MCF 10A (cell line): ENCODE measurements at places on chromosomes 6 and 20. TPM values are rescaled to one million over a fixed set of nuclear protein-coding genes. Genes with fewer than 3 reads are reported as not detected.

DNA sequence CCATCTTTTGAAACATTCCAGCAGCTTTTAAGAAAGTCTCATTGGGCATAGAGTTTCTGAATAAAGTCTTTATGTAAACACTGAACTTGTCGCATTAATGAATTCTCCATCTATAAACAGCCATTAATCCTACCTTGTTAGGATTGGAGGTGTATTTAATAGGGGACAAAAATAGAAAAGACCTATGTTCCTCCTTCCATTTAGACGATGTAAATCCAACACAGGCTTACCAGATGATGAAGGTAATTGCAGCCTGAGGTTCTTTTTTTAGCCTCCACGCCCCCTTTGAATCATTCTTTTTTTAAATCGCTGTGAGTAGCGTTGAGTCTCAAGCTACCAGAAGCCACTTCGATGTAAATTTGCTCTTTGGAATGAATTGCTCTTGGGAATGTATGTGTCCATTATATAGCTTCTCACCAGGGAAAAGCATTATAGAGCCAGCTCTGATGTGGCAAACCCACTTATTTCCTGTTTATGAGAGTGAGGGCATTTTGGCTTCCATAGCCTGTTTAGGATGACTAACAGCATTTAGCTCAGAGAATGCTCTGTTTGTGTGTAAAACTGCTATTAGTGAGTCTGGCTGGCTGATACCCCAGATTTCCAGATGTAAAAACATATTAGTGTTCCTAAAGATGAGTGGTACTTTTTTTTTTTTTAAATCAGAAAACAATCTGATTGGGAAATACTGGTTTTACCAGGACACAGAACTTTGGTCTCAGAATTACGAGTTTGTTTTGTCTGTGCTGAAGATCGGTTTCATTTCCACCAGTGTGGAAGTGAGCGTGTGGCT lies 74.9 kb upstream of the CLDN20 start:
- H3K4me3 ChIP-seq = peak overlapping the region; percentile 37
- peaks cover 23% of the 10 kb centered on the region for H3K4me1 ChIP-seq
- H3K27me3 ChIP-seq = no peaks in the 10 kb centered on the region

DNA sequence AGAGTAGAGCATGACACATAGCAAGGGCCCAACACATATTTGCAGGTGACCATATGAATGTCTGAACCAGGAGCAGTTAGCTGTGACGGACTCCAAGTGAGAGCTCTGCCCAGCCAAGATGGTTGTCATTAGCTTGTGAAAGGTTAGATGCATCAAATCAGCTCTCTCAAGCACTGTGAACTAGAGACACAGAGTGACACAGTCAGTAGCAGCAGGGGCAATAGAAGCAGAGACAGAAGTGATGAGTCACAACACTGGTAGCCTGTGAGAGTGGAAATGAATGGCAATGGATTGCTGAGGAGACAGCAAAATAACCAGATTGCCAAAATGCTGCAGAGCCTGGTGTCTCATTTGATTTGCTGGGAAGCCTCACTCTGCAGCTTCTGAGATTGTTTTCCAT lies 558.9 kb downstream of the PKHD1 start:
- no peaks in the 10 kb centered on the region for H3K4me1 ChIP-seq
- H3K36me3 ChIP-seq = no peaks in the 10 kb centered on the region
- no peak overlapping the region for H3K27ac ChIP-seq

GRCh38 chr6:30219244-30219643 lies 6.0 kb upstream of the TRIM26 start:
- no peaks in the 10 kb centered on the region for H3K27me3 ChIP-seq
- H3K4me3 ChIP-seq = no peak overlapping the region
- H3K36me3 ChIP-seq = no peaks in the 10 kb centered on the region
- no peak overlapping the region for H3K27ac ChIP-seq
- peak; percentile 72 for DNase-seq

DNA sequence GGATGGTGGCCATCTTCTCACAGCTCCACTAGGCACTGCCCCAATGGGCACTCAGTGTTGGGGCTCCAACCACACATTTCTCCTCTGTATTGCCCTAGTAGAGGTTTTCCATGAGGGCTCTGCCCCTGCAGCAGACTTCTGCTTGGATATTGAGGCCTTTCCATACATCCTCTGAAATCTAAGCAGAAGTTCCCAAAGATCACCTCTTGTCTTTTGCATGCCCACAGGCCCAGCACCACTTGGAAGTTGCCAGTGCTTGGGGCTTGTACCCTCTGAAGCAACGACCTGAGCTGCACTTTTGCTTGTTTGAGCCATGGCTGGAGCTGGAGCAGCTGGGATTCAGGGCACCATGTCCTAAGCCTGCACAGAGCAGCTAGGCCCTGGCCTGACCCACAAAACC lies 189.1 kb upstream of the EYS start:
- no peak for DNase-seq
- H3K36me3 ChIP-seq = peaks cover 5% of the 10 kb centered on the region
- no peaks in the 10 kb centered on the region for H3K27me3 ChIP-seq
- H3K4me1 ChIP-seq = peaks cover 7% of the 10 kb centered on the region
- no peak overlapping the region for H3K4me3 ChIP-seq
- no peak overlapping the region for H3K27ac ChIP-seq

DNA sequence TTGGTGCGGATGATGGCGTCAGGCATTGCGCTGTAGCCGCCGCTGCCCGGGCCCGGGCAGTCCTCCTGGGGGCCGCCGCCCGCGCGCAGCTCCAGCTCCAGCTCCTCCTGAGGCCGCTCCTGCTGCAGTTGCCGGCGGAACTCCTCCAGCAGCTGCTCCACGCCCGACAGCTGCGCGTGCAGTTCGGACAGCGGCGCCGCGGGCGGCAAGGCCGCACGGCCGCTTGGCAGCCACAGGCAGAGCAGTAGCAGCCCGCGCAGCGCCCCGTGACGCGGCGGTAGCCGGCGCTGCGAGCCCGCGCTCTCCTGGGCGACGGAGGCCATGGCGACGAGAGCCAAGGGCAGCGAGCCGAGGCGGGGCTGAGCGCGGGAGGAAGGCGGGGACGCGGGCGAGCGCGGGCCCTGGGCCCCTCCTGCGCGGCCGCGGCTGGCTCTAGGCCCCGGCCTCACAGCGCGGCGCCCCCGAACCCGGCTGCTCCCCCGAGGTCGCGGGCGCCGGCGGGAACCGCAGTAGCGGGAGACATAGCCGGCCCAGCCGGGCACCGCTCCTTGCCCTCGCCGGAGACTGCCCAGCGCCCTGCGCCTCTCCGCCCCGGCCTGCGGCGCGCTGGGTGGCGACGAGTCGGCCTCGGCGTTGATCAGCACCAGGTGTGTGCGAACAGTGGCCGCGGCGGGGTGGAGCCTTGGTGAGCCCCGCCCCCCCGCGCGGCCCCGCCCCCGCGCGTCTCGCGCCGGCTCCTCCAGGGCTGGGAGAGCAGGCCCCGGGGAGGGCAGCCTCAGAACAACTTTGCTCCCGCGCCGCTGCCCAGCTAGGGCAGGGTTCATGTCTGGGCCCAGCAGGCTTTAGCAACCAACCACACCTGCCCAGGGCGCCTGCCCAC lies at the start of gene LRP11:
Gene LRP11, minus strand, starts transcription at position 662 of the 880 bp plus-strand sequence. Its CDS starts 339 bp downstream, at position 323.
- H3K27ac ChIP-seq = peak within 1 kb of the TSS; percentile 96
- H3K4me1 ChIP-seq = peaks cover 44% of the 10 kb centered on the region
- H3K36me3 ChIP-seq = no peaks in the 10 kb centered on the region
- H3K4me3 ChIP-seq = peak within 1 kb of the TSS; percentile 90
- H3K27me3 ChIP-seq = no peaks in the 10 kb centered on the region

TBC1D20 gene
- 32.5 and 36.0 TPM in 2 replicates for total RNA-seq
